ENCODE measurements at places on chromosomes 7 and 10. TPM values are rescaled to one million over a fixed set of nuclear protein-coding genes. Genes with fewer than 3 reads are reported as not detected.

Gene RGR
- total RNA-seq = not detected

Gene BEND7
- total RNA-seq = 7.5 TPM

Gene ZPBP
- total RNA-seq = not detected

Gene SLC13A4
- not detected for total RNA-seq

Gene CYP2C19
- total RNA-seq = not detected

Gene THSD7A
- 1.8 TPM for total RNA-seq

All from A549 treated with dexamethasone at 1 μM for 4 hours (cell line).